ENCODE measurements at places on chromosomes 2 and 18.

- DNase-seq: no peak
Measured at GRCh38 chr2:119823734-119824334, 64.1 kb downstream of the PTPN4 start.

DNA sequence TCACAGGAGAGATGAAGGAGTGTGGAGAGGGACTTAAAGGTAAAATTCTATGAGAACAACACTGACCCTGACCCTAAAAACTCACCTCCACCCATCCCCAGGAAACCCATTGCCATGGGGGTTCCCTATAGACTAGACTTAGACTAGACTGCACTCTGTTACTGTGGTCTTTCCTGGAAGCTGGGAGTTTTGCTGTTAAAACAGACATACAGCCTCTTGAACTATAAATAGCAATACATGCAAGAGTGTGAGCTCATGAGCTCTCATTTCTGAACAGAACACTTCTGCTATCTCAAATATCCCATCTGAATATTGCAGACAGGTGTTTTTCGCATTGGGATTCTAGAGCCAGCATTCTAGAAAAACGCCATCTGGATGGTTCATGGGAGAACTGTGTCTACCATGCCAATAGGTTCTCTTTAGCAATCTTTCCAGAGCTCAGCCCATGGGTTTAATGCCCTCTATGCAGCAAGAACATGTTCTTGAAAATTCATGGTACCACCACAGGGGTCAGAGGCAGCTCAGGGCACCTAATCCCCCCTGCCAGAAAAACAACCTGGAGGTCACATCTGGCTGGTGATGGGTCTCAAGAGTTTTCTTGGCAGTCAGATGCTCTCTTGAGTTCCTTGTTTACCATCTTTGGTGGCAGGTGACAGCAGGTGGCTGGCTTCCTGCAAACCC is 51.9 kb downstream of the SLC14A2 start:
- no peak for DNase-seq

GRCh38 chr2:234488913-234489451 is 7.9 kb downstream of the ARL4C start:
- DNase-seq: peak; percentile 51

GRCh38 chr18:58896734-58897508 is 32.2 kb downstream of the ZNF532 start:
- no peak for DNase-seq

GRCh38 chr18:25392192-25392591 is 40.2 kb upstream of the ZNF521 start:
- no peak for DNase-seq

DNA sequence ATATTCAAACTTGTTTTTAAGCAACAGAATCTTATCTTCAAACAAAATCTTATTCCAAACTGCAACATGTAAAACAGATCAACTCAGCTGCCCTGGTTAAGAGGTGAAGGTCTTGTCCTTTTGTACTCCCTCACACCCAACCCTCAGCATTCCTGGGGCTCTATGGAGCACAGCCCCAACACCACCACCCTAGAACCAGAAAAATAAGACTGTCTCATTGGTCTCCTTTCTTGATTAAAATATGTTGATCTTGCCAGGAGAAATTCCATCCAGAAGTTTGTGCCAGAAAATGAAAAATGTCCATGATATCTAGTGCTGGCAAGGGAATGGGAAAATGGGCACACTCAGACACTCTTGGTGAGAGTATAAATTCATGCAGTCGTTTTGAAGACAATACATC is 62.1 kb upstream of the TMEM17 start:
- no peak for DNase-seq

Measured in stimulated activated CD4-positive, alpha-beta T cell treated with anti-CD3 and anti-CD28 coated beads, Interleukin-2, amount 100 ng/mL, for 4 hours (primary cell).